NCI-H2081 treated with DMSO at 0.1 percent for 48 hours (cell line): ENCODE measurements at places on chromosomes 7 and 10.

DNA sequence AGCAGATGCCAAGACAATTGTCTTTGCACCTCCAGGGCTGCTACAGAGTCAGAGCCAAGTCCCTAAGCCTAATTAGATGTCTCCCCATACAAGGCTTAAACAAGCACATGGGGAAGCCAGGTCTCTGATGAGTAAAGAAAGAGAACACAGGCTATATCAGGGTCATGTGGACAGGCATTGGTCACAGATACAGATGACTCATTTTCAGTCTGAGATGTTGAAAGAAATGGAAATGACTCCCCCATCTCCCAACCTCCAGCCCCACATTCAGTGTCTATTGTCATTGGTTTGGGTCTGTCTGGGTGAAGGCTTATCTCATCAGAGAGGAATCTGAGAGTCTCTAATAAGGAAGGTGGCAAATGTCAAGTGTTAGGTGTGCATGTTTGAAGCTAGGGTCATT is 290.1 kb upstream of the KIAA1217 start:
- no peak for DNase-seq

- DNase-seq: no peak
Measured at GRCh38 chr10:122618461-122619165, 58.1 kb downstream of the DMBT1 start.

- no peak for DNase-seq
Measured at GRCh38 chr7:135001390-135002165, 15.3 kb downstream of the AGBL3 start.

GRCh38 chr10:123151737-123152135 is 2.5 kb upstream of the BUB3 start:
- DNase-seq: no peak

GRCh38 chr7:47785923-47786556 is 162.2 kb downstream of the PKD1L1 start:
- no peak for DNase-seq

DNA sequence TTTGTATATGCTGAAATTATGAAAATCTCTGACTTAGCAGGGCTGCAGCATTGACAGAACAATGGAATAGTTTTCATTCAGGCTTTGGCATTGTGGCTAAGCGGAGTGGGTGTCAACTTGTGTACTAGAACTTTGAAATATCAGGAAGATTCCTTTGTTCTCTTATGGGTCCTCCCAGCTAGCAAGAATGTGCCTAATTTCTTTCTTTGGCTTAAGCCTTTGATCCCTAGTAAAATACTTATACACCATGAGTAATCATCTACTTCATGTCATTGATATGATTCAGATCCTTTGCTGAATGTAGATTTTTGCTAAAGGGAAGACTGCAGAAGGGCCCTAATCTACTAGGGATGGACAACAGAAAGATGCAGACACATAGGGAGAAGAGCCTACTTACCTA is 6.2 kb downstream of the AVL9 start:
- DNase-seq: no peak

DNA sequence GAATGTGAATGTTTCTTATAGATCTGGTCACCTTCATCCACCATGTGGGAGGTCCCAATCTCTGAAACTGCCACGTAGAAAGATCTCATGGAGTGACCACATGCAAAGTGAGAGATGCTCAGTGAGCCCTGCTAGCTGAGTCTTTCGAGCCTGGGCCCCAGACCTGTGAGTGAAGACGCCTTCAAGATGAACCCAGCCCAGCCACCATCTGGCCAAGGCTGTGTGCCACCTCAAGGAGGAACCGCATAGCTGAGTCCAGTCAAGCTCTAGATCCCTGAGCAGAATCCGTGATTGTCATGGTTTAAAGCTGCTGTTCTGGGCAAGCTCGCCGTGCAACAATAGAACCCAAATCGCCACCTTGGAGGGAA is 20.2 kb upstream of the PPIF start:
- DNase-seq: no peak
